ENCODE measurements at places on chromosomes 5 and 9. TPM values are rescaled to one million over a fixed set of nuclear protein-coding genes. Genes with fewer than 3 reads are reported as not detected.

DNA sequence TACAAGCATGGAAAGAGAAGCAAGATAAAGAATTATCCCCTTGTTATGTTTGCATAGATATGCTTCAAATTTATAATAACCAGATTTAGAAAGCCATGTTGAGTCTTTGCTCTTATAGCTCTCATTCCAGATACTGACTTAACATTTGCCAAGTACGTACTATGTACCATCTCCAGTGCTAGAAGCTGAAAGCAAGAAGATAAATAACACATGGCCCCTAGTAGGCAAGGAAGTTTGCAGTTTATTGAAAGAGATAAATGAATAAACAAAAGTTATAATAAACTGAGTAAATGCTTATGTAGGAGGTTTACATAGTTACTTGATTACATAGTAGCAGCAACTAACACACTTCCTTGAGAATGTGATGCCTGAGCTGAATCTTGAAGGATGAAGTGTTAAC lies 628.4 kb downstream of the HINT1 start:
- H3K27me3 ChIP-seq = no peaks in the 10 kb centered on the region
- no peaks in the 10 kb centered on the region for H3K4me1 ChIP-seq
- H3K27ac ChIP-seq = no peak overlapping the region
- no peak overlapping the region for H3K4me3 ChIP-seq
- DNase-seq = no peak
- H3K36me3 ChIP-seq = no peaks in the 10 kb centered on the region

- no peak overlapping the region for H3K4me3 ChIP-seq
- peaks cover 5% of the 10 kb centered on the region for H3K4me1 ChIP-seq
- H3K27me3 ChIP-seq = no peaks in the 10 kb centered on the region
- no peaks in the 10 kb centered on the region for H3K36me3 ChIP-seq
- H3K27ac ChIP-seq = no peak overlapping the region
- DNase-seq = no peak
These were observed 295.4 kb upstream of the ZNF608 start for GRCh38 chr5:125041798-125042197.

- H3K27ac ChIP-seq = no peak overlapping the region
- H3K4me3 ChIP-seq = no peak overlapping the region
- H3K27me3 ChIP-seq = no peaks in the 10 kb centered on the region
- DNase-seq = peak; percentile 86
These were observed 163.2 kb downstream of the LPAR1 start for GRCh38 chr9:110874963-110875674.

DNA sequence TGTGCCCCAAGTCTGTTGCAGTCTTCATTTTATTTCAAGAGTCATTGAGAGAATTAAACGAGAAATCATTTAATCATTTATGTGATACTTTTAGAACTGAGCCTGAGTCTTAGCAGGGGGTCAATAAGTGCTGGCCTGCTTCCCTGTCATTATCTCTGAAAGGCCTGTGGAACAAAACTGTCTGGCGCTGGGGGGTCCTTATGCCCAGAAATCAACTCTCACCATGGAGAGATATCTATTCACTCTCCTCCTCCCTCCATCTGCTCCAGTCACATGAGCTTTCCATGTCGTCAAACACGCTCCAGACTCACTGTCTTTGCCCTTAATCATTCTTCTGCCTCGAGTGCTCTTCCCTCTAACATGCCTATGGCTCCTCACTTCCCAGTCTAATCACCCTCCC lies 136.8 kb downstream of the ESM1 start:
- H3K36me3 ChIP-seq = no peaks in the 10 kb centered on the region
- no peak for DNase-seq
- H3K27me3 ChIP-seq = no peaks in the 10 kb centered on the region
- no peak overlapping the region for H3K4me3 ChIP-seq
- peaks cover 6% of the 10 kb centered on the region for H3K4me1 ChIP-seq
- no peak overlapping the region for H3K27ac ChIP-seq

The CDC20B gene
- total RNA-seq = 0.16 TPM

The GRAMD2B gene
- 7.9 TPM for total RNA-seq

The SLC23A1 gene
- 0.35 TPM for total RNA-seq
